ENCODE measurements at places on chromosomes 1 and 21.
A peak's percentile ranks its signal among the peaks of the same experiment; 100 is the strongest.

DNA sequence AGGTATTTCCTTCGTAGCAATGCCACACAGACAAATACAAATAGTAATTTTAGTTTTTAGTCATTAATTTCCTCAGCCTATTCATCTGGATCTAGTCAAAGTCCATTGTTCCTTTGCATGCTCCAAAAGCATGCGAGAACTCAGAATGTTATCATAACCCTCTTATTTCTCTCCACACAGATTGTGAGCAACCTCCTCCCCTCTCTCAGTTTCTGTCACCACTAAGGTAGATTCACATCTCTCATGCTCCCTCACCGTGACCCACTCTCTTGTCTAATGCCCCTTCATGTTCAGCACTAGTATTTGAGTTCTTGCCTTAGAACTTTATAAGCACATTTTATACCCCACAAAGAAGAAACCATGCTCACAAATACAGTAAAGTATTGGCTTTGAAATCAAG, 582.4 kb downstream of the PLA2G4A start:
- no peak for DNase-seq

- peak; percentile 26 for DNase-seq
Observed at GRCh38 chr1:67983867-67984266, 66.6 kb downstream of the DIRAS3 start.

GRCh38 chr1:49854741-49855140, 169.0 kb downstream of the AGBL4 start:
- DNase-seq = no peak

- DNase-seq = no peak
Observed at GRCh38 chr1:244102468-244102867, 51.4 kb downstream of the ZBTB18 start.

- DNase-seq = no peak
Observed at GRCh38 chr1:54583307-54583686, 35.3 kb downstream of the ACOT11 start.

GRCh38 chr1:226181996-226182714, 4.4 kb downstream of the ACBD3 start:
- DNase-seq = peak; percentile 46

DNA sequence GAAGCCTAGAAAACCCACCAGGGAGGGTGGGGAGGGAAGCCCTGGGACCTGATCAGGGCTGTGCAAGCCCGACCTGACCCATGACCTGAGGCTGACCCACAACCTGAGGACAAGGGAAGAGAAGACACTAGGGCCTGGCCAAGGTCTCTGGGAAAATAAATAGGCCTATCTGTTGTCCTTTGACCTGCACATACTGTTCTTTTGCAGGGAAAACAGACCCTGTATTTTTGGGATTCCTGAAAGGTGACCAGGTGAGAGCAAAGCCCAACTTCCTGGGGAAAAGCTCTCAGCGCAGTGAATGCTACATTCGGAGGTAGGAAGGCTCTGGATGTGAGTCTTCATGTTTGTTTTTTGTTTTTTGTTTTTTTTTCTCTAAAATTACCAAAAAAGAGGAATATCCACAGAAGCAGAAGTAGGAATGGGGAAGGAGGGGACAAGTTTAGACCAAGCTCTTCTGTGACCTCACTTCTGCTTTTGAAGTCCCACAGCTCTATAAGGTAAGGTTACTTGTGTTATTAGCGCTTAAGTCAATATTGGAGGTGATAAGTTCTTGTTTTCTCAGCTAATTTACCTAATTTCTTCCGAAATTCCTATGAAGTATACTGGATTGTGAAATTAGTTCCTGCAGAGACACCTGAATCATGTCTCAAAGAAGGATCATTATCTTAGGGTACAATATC, 26.2 kb upstream of the LYST start:
- DNase-seq = no peak

- peak; percentile 82 for DNase-seq
Observed at GRCh38 chr1:33163621-33164519, 18.0 kb downstream of the TRIM62 start.

- DNase-seq = peak; percentile 82
Observed at GRCh38 chr1:154624746-154625643, 17.0 kb upstream of the ADAR start.

GRCh38 chr1:151443846-151444782, 15.2 kb downstream of the POGZ start:
- peak; percentile 85 for DNase-seq

- no peak for DNase-seq
Observed at GRCh38 chr1:78049396-78049795, 3.6 kb downstream of the GIPC2 start.

DNA sequence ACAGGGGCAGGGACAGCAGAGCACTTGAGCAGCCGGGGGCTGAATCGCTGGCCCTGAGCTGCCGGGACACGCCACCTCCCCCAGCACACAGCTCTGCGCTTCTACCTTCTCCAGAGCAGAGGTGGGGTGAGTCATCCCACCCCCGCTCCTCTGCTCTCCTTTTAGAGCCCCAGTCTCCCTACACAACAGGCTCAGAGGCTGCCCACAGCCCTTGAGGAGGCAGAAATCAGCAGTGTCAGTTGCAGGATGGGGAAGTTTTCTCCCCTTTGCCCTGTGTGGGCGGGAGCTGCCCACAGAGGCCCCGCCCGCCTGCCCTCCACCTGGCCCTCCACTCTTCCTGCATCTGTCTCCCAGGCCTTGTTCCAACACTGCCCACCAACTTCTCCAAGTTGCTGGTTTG, 94.6 kb downstream of the STUM start:
- peak; percentile 83 for DNase-seq

- peak; percentile 37 for DNase-seq
Observed at GRCh38 chr1:198042168-198042567, 114.6 kb upstream of the NEK7 start.

- no peak for DNase-seq
Observed at GRCh38 chr1:93556291-93556690, 108.4 kb downstream of the FNBP1L start.

DNA sequence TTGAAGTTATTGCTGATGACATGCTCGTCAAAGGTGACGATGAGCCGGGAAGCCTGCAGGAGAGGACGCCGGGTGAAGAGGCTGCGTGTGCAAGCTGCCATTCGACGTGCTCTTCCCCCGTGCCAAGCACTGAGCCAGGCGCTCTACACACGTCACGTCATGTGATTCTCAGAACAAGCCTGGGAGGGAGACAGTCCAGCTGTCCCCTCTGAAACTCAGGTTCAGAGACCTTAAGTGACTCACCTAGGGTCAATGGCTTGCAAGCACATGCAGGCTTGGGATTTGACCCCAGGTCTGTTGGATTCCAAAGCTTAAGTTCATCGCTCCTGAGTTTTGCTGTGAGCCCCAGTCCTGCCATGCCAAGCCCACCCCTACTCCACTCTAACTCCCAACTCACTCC, 57.1 kb downstream of the RAP1GAP start:
- no peak for DNase-seq

GRCh38 chr1:64459743-64460142, 10.2 kb upstream of the CACHD1 start:
- no peak for DNase-seq

DNA sequence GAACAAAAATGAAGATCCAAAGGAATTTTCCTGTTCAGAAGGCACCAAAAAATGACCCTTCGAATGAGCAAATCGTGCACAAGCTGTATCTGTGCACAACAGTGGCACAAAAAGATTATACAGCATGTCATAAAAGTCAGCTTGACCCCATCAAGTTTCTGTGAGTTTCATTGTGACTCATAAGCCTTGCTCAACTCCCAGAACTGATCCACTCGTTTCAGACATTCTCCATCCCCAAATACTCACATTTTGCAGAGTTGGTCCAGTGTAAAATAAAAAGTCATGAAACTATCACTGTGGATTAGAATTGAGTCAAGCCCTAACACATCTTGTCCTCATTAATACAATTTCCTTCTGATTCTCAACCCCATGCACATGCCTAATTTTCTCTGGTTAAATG, 174.7 kb upstream of the PKN2 start:
- no peak for DNase-seq

- DNase-seq = no peak
Observed at GRCh38 chr1:69070660-69071373, 496.9 kb upstream of the LRRC7 start.

DNA sequence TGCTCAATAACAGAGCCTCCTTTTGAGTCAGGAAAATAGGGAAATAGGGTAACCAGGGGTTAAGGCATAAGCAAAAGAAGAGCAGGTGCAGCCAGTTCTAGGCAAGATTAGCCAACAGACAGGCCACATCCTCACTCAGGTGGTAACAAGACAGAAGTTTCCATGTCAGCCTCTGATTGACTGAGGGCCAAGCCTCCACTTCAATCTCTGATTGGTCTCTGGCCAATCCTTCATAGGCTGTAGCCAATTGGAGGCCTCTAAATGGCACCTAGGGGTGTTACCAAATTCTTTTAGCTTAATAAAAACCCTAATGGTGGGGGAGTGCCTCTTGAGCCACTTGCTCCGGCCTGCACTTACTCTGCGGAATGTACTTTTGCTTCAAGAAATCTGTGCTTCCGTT, 37.2 kb downstream of the LACTBL1 start:
- DNase-seq = no peak

- DNase-seq = no peak
Observed at GRCh38 chr1:204683284-204684205, 2.0 kb downstream of the LRRN2 start.

- no peak for DNase-seq
Observed at GRCh38 chr1:206560007-206560716, 52.1 kb downstream of the EIF2D start.

DNA sequence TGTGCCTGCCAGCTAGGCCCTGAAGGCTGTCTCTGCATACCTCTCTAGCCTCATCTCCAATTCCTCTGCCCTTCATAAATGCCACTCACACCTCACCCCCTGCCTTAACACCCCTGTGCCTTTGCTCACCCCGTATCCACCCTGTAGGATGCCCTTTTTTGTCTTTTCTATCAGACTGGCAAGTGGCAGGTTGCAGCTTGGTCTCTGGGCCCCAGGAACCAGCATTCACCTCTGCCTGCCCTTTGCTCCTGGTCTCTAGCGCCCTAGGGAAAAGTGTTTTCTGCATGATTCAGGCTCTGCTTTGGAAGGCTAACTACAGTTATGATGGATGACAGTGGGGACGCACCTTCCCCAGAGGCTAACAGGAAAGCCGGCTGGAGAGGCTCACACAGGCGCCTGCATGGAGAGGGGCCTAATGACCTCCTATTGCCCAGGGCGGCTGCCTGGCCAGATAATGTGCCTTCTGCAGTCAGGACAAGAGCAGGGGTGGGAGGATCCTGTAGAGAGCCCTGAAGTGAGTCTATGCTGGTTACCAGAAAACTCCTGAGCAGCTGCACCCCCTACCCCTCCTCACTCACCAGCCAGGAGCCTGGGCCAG, 11.2 kb downstream of the KANK4 start:
- no peak for DNase-seq

DNA sequence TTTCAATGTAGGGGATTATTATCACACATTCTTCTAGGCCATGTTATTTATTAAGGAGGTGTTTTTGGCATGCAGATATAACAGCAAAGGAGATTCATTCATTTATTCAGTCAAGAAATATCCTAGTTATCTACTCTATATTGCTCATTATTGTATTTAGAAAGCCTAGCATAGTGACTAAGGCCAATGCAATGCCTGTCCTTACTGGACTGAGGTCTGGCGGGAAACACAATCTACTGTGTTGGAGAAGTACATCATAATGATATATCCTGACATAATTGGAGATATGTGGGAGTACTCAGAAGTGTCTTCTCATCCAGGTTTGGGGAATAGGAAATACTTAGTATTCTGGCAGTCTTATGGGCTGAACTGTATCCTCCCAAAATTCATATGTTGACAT, 421.5 kb upstream of the USP24 start:
- DNase-seq = no peak

- DNase-seq = no peak
Observed at GRCh38 chr21:21387916-21388315, 389.7 kb downstream of the NCAM2 start.

- no peak for DNase-seq
Observed at GRCh38 chr1:21034725-21035628, 141.7 kb downstream of the EIF4G3 start.

GRCh38 chr1:34113887-34114286, 51.1 kb downstream of the CSMD2 start:
- peak; percentile 39 for DNase-seq

- DNase-seq = no peak
Observed at GRCh38 chr1:76395059-76395458, 320.5 kb downstream of the ST6GALNAC3 start.

DNA sequence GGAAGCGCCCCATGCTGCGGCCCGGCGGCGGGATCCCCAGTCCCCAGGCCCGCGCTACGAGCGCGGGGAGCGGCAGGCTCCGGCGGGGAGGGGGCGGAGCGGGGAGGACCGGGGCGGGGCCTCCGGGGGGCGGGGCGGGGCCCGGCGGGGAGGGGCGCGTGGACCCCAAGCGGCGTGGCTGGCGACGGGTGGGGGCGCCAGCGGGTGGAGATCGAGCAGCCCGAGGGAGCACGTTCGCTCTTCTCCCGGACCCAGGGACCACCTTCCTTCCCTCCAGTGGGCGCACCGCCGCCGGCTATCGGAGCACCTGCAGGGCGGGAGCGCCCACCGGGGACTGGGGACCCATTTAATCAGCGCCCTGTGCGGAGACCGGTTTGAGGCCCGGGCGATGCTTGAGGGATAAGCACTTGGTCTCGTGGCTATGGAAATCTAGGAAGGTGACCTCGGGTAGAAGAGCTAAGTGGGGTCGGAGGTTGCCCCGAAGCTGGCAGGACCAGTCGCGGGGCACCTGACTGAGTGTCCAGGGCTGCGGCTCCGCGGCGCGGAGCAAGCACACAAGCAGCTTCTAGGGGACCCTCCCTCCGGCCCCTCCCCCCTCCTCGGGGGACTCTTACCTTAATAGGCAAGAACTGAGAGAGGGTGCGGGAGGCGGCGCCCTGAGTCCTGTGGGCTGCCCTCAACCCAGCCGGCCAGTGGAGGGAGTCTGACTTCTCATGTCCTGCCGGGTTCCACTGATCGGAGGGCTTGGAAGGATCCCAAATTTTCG, at the start of gene TSPAN2:
TSPAN2 (minus strand) TSS at position 84 of the 766 bp plus-strand sequence; CDS start at position 13, 71 bp downstream.
- DNase-seq = peak; percentile 87

DNA sequence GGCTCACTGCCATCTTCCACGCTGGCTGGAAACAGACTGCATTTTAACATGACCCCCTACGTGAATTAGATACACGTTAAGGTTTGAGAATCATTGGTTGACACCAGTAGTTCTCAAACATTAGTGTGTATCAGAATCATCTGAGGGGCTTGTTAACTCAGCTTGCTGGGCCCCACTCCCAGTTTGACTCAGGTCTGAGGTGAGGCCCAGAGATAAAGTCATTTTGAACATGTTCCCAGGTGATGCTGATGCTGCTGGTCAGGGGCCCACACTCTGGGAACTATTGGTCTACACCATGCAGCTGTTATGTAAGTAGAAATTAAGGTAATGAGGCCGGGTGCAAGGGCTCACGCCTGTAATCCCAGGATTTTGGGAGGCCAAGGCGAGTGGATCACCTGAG, 1.3 kb downstream of the LSM10 start:
- DNase-seq = no peak

GRCh38 chr1:111234866-111235265, 7.4 kb downstream of the CHI3L2 start:
- DNase-seq = peak; percentile 53

DNA sequence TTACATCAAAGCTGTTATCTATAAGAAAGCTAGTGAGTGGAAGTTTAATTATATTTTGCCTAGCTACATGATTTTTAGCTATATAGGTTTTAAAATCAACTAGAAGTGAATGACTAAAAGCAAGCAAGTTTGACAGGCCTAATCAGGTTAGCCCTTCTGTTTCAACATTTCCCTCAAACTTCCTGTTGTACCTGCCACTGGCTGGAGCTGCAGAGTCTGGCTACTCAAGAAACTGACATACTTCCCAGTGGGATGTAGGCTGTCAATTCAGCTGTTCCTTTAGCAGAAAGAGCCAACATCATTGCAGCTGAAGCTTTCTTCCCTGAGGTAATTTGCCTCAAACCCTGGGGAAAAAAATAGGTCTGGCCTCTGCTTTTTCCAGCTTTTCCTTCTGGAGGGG, 87.1 kb upstream of the TNR start:
- DNase-seq = no peak

GRCh38 chr1:958823-959730, at the start of gene NOC2L:
Gene NOC2L, minus strand, starts transcription at chr1:959256. Its CDS starts 16 bp downstream, at chr1:959240.
- peak; percentile 97 for DNase-seq
